ENCODE measurements at places on chromosomes 12 and 14.

- DNase-seq = peak; percentile 64
These were observed 20.2 kb upstream of the DUSP16 start for GRCh38 chr12:12582895-12583303.

DNA sequence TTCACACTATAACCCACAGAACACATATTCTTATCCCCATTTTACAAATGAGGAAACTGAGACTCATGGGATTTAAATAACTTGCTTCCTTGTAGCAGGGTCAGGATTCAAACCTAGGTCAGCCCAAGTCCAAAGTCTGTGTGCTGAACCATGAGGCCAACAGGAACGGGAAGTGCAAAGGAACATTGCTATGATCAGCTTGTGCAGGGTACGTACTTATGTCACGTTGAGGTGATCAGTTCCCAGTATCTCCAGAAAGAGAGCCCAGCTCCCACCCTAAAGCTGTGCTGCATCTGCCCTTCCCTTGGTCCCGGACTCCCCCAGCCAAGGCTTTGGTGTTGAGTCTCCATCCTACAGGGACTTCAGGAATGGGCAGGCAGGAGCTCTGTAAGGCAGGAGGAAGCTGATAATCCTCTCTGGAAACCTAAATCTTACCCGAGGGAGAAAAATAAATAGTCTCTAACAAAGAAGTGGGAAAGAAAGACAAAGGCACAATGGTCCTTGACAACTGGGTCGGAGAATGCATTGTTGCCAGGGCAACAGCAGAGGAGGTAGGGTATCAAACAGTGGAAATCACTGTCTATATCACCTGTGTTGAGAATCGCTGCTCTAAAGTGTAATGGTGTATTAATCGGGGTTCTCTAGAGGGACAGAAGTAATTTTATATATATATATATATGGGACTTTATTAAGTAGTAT lies 82.5 kb upstream of the FICD start:
- DNase-seq = no peak

DNA sequence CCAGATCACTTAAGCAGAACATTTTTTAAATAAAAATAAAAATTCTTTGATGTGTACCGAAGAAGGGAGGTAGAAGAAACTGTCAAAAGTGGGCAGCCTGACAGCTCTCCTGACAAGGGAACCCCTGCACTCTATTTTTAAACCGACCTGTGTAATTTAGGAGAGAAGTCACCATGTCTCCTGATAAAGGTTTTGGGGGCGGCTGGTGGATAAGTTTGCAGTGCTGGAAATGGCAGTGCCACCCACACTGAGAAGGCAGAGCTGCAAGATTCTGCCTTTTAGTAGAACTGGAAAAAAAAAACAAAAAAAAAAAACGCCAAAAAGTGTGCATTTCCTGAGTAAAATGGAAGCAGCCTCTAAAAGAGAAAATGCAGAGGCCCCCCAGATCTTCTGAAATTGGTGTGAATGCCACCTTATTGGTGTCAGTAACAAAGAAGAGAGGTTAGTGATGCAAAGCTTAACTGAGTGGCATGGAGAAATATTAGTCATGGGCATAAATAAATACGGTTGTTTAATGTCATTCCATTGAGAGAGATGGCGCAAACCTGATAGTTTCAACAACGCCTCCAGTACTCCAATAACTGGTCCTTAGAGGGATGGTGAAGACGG lies 24.7 kb downstream of the DUSP6 start:
- DNase-seq = no peak

DNA sequence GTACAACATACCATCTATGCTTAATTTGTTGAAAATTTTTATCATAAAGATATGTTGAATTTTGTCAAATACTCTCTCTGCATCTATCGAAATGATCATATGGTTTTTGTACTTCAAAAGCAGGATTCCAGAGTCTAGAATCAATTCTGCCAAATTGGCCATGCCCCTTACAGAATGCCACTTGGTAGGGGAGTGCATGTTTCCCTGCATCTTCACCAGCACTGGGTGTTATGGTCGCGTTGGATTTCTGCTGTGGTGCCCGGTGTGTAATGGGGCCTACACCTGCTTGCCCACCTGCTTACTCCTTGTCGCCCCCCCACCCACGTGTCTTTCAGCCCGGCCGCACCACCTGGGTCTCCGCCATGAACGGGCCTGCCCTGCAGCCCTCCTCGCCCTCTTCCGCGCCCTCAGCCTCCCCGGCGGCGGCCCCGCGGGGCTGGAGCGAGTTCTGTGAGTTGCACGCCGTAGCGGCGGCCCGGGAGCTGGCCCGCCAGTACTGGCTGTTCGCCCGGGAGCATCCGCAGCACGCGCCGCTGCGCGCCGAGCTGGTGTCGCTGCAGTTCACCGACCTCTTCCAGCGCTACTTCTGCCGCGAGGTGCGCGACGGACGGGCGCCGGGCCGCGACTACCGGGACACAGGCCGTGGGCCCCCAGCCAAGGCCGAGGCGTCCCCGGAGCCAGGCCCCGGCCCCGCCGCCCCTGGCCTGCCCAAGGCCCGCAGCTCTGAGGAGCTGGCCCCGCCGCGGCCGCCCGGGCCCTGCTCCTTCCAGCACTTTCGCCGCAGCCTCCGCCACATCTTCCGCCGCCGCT lies 12.3 kb downstream of the SH2B3 start:
- DNase-seq = no peak

DNA sequence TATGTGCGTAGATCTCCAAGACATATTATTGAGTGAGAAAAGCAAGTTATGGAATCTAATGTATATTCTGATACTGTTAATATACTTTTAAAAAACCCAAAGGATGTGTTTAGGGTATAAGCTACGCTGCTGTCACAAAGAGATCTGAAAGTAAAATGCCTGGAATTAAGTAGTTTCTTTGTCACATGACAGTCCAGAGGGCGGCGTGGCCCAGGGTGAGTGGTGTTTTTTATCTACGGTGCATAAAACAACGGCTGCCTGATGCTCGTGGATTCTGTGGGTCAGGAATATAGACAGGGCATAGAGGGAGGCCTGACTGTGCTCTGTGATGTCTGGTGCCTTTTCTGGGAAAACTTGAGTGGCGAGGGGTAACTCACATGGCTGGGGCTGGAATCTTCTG lies 21.3 kb downstream of the TMEM120B start:
- no peak for DNase-seq

All from stimulated activated CD8-positive, alpha-beta memory T cell treated with anti-CD3 and anti-CD28 coated beads, Interleukin-4, amount 100 ng/mL, for 48 hours (primary cell).